ENCODE measurements at places on chromosomes 5 and 9.

DNA sequence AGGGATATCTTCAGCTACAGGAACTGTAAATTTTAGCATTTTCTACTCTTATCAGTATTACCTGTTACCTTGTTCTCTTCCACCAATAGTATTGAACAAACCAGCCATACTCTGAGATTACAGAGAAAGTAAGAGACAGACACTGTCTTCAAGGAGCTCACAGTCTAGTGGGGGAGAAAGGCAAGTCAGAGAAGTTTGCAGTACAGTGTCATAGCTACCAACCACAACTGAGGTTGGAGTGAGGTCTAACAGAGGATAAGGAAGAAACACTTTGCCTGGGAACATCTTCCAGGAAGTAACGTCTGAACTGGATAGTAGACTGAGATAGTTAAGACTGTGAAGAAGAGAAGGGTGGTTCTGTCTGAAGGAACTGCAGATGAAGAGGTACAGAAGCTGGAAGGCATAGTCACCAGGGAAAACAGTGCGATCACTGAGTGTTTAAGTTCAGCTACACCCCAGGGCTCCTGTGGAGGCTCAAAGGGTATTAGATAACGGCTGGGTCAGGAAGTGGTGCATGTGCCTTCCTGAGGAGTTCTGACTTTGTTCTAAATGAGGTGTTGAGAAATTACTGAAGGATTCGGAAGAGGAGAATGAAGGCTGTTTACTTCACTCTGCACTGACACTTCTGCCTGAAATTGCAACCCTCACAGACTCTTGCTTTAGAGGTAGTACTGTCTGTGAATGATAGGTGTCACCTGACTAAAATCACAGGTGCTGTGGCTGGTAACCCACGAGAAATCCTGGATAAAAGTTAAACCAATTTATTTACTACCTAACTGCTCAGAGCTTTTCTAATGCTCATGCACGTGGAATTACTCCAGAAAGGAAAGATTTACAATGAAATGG lies 841.6 kb downstream of the MAT2B start:
- no peak for DNase-seq

DNA sequence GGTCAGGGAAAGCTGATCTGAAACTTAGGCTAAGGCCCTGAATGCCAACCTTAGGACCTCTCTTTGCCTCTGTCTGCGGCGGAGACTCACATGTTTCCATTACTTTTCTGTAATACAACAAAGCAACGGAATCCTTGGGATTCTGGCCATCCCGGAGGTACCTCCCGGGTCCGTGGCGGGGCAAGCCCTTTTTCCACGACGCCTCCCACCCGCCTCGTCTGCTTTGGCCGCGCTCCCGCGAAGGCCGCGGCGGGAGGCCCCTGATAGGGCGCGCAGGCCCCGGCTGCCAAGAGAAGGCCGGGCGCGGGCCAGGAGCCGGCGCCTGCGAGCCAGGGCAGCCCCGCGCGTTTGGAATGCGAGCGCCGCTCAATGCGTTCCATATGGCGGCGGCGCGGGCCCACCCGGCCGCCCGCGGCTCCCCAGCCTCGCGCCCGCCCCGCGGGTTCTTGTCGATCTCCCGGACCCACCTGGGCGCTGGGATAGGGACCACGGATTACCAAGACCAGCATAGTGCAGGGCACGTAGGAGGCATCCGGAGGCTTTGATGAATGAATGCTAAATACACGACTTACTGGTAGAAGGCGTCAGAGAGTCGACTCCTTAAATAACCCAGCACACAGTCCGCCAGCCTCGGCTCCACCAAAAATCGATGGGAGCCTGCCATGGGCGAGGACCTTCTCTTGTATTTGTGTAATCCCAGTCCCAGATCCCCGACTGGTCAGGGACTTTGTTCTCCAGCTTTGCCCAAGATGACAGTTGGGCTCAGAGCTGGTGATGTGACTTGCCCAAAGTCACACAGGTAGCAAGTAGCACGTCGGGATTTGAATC lies 17.5 kb upstream of the PHF19 start:
- DNase-seq = no peak

DNA sequence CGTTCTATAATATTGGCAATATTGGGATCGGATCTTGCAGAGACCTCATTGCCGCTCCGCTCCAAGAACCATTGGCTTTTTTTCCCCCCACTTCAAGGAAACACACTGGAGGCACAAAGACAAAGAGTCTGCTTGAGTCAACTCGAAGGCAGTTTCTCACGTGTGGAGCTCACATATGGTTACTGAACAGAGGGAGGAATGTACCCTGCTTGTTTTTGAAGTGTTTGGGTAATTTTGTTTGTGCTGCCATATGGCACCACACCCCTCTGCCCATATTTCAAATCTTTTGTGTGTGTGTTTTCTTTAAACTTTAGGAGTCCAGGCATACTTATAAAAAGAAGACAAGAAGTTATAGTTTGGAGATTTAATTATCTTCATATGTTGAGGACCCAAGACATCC lies 595.9 kb downstream of the DTWD2 start:
- no peak for DNase-seq

GRCh38 chr5:59055745-59056448 lies 473.0 kb downstream of the RAB3C start:
- DNase-seq = no peak

- no peak for DNase-seq
These were observed 4.8 kb downstream of the ELL2 start for GRCh38 chr5:95956900-95957293.

GRCh38 chr5:39205550-39205949 lies 13.8 kb downstream of the FYB1 start:
- DNase-seq = no peak

DNA sequence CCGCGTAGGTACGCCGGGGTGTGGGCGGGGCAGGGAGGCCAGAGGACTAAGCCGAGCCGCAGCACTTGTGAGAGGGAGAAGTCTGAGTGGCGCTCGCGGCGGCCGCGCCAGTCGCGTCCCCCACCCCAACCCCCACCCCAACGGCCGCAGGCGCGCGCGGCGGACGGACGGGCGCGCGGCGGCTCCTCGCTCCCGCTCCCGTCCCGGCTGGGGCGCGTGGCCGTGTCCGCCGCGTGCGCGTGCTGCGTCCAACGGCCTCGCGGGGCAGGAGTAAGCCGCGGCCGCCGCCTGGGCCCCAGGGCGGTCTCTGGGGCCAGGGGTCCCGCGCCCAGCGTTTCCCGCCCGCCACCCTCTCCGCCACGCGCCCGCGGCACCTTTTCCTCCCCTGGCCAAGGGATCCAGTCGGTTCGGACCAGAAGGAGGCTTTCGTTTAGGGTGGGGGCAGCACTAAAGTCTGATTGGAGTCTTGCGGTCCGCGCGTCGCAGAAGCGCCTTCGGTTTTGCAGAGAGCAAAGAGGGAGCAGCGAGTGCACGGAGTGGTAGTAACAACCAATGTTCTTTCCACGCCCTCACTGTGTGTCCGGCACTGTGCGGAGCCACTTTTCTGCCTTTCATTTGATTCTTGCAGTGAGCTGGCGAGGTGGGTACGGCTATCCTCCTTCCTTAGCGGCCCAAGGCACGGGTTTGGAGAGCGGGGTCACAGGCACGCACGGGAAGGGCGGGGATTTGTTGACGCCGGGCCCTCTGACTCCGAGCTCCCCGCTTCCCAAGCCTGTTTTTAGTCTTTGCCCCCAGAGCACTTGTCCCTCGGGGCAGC lies 483 bp downstream of the G3BP1 start:
- DNase-seq = no peak

- DNase-seq = no peak
These were observed 16.8 kb downstream of the SNX18 start for GRCh38 chr5:54534191-54535004.

- no peak for DNase-seq
These were observed 206.5 kb downstream of the PAX5 start for GRCh38 chr9:36827593-36827992.

GRCh38 chr9:115396071-115396529 lies 278.1 kb upstream of the TNC start:
- DNase-seq = no peak

DNA sequence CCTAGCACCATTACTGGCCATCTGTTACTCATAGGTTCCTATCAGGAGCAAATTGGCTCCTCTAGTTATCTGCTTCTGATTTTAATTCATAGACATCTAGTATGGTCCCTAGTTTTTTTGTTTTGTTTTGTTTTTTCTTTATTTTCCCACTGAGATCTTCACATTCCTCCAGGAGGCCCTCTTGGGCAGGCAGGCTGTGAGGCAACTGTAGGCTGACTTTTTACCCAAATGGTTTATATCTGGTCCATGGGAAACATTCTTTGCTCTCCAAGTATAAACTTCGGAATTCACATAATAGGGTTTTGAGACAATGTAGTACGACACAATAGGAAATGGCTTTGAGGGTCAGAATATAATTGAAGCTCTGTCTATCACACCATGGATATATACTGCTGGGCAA lies 250.9 kb upstream of the DAB2 start:
- DNase-seq = no peak
